Renal cortical epithelial cell (primary cell): ENCODE measurements at places on chromosomes 12 and 14. TPM values are rescaled to one million over a fixed set of nuclear protein-coding genes. Genes with fewer than 3 reads are reported as not detected.

Gene RPS29
- 336 and 4,414 TPM in 2 replicates for total RNA-seq

Gene ARHGDIB
- total RNA-seq: 3.0 and 14.6 TPM in 2 replicates

Gene STAC3
- 1.2 TPM in 1 of 2 replicates, not detected in the other for total RNA-seq

Gene FAM186B
- 0.30 and 0.35 TPM in 2 replicates for total RNA-seq

Gene CLEC1B
- not detected in 2 replicates for total RNA-seq

Gene ACVRL1
- 2.1 and 3.5 TPM in 2 replicates for total RNA-seq

Gene LRRK2
- total RNA-seq: 5.6 and 22.4 TPM in 2 replicates

Gene GPATCH2L
- total RNA-seq: 85.6 and 101 TPM in 2 replicates

Gene DTX3
- total RNA-seq: 5.9 and 19.6 TPM in 2 replicates

Gene CPNE6
- total RNA-seq: not detected in 2 replicates

Gene PTPRB
- 5.4 and 5.7 TPM in 2 replicates for total RNA-seq

Gene PRIM1
- total RNA-seq: 2.9 and 9.6 TPM in 2 replicates

Gene SERPINA6
- 0.35 and 0.65 TPM in 2 replicates for total RNA-seq

Gene ACSS3
- 8.5 and 19.8 TPM in 2 replicates for total RNA-seq

Gene SLC16A7
- total RNA-seq: 11.5 and 59.0 TPM in 2 replicates

Gene KLRF1
- 0.15 and 1.4 TPM in 2 replicates for total RNA-seq

Gene TAS2R14
- 1.4 and 7.1 TPM in 2 replicates for total RNA-seq

Gene GLT1D1
- not detected in 2 replicates for total RNA-seq

Gene LDHB
- total RNA-seq: 902 and 2,308 TPM in 2 replicates

Gene SCNN1A
- total RNA-seq: 57.5 and 243 TPM in 2 replicates

Gene REP15
- 0.35 and 4.0 TPM in 2 replicates for total RNA-seq

Gene SLCO1B1
- not detected in 2 replicates for total RNA-seq

Gene TRAF3
- 40.1 and 59.5 TPM in 2 replicates for total RNA-seq

Gene GYS2
- not detected in 2 replicates for total RNA-seq

Gene NINJ2
- 0.60 TPM in 1 of 2 replicates, not detected in the other for total RNA-seq
